Fibroblast of pulmonary artery (primary cell): ENCODE measurements at places on chromosomes 4 and X.
A peak's percentile ranks its signal among the peaks of the same experiment; 100 is the strongest.

- peak; percentile 29 for DNase-seq
Observed at GRCh38 chr4:176709417-176709816, 83.3 kb downstream of the VEGFC start.

- no peak for DNase-seq
Observed at GRCh38 chr4:140556372-140557085, 12.2 kb downstream of the UCP1 start.

DNA sequence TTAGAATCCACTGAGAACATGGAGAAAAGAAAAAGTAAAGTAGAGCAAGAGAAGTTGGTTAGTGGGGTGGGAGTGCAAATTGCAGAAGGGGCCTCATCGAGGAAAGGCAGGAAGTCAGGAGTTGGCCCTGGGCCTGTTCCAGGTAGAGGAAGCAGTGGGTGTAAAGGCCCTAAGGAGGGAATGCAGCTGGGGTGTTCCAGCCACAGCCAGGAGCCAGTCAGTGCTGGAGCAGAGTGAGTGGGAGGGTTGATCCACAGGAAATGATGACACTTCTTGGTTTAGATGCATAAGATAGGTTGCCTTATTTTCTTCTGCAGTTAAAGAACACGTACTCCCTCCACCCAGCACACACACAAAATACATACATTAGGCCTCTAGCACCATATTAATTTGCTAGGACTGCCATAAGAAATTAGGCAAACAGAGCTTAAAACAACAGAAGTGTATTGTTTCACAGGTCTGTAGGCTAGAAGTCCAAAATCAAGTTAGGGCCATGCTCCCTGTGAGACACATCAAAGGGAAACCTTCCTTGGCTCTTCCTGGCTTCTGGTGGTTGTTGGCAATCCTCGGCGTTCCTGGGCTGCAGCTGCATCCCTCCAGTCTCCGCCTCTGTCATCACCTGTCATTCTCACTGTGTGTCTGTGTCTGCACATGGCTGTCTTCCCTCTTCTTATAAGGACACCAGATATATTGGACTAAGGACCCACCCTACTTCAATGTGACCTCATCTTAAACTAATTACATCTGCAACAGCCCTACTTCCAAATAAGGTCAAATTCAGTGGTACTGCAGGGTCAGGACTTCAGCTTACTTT, 205.9 kb downstream of the AASDH start:
- DNase-seq: peak; percentile 84

- DNase-seq: no peak
Observed at GRCh38 chr4:148021686-148022085, 289.8 kb downstream of the ARHGAP10 start.

DNA sequence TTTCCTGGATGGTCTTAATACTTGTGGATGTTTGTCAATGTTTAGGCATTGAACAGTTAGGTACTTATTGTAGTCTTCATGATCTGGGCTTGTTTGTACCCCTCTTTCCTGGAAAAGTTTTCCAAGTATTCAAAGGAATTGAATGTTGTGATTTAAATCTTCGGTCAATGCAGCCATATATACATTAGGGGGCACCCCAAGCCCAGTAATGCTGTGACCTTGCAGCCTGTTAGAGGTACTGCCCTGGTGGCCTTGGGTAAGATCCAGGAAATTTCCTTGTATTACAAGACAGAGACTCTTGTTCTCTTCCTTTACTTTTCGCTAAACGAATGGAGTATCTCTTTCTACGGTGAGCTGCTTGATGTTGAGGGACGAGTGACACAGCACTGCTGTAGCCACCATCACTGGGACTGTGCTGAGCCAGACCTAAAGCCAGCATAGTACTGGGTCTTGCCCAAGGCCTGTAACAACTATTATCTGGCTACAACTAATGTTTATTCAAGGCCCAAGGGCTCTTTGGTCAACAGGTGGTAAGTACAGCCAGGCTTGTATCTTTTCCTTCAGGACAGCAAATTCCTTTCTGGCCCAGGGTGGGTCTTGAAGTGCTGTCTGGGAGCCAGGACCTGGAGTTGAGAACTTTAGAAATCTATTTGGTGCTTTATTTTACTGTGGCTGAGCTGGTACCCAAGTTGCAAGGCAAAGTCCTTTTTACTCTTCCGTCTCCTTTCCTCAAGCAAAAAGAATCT, 118.3 kb upstream of the ATOH1 start:
- no peak for DNase-seq
